ENCODE measurements at places on chromosomes 11 and 22.
A peak's percentile ranks its signal among the peaks of the same experiment; 100 is the strongest.

DNA sequence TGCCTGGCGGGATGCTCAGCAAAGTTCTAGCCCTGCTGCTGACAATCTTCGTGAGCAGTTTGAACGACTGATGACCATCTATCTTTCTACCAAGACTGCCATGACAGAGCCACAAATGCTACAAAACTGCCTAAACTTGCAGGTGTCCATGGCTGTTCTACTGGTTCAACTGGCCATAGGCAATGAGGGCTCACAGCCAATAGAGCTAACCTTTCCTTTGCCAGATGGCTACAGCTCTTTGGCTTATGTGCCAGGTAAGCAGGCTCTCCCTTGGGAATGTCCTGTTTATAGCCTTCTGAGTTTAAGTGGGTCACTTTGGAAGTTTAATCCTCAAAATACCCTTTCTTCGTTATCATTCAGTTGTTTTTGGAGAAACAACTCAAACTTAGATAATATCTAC, 20.1 kb downstream of the UBE4A start:
- DNase-seq: no peak

DNA sequence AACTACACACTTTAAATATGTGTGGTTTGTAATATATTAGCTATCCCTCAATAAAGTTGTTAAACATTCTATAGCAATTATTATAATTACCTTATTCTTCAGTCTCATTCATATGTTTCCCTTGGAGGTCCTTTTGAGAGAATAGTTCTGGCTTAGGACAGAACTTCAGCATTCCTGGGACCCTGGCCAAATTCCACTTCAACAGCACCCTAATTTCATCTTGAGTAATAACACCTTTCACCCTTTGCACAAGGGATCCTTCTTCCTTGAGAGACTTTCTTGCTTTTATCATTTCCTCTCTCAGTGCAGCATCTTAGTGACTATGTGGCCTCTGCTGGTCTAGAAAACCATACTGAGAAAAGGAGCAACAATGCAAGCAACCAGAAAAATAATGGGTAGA, 255.9 kb downstream of the C11orf87 start:
- no peak for DNase-seq

- DNase-seq: no peak
These were observed 9.8 kb downstream of the MCAT start for GRCh38 chr22:43133401-43133800.

DNA sequence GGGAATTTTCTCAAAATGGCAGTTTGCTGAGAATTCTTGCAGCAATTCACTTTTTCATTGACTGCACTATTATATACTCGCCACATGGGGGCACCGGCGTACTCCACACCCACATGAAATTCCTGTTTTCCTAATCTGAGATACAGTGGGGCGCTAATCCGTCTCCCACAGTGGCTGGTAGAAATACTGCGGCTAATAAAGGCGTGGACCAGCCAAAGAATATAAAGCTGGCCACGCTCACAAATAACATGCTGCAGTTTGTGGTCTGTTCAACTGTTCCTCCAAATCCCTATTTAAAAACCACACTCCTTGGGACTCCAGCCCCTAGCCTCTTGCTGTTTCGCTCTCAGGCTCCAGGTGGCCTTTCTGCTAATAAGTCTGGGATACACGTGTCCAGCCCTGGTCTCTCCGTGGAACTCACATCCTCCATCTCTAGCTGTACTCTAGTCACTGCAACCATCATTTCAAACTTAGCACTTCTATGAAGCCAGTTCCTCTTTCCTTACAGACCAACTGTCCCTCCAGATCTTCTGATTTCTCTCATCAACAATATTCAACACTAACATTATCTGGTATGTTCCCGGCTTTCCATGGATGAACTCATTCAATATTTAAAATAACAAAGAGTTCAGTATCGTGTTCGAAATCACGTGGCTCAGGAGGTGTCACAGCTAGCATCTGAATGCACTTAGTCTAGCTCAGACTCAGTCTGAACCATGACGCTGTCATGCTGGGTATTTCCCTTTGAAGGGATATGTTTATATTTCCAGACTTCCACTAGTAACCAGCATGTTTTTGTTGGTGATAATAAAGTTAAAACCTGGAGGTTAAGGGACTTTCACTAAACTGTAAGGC, 22.0 kb downstream of the TBRG1 start:
- DNase-seq: peak; percentile 37

DNA sequence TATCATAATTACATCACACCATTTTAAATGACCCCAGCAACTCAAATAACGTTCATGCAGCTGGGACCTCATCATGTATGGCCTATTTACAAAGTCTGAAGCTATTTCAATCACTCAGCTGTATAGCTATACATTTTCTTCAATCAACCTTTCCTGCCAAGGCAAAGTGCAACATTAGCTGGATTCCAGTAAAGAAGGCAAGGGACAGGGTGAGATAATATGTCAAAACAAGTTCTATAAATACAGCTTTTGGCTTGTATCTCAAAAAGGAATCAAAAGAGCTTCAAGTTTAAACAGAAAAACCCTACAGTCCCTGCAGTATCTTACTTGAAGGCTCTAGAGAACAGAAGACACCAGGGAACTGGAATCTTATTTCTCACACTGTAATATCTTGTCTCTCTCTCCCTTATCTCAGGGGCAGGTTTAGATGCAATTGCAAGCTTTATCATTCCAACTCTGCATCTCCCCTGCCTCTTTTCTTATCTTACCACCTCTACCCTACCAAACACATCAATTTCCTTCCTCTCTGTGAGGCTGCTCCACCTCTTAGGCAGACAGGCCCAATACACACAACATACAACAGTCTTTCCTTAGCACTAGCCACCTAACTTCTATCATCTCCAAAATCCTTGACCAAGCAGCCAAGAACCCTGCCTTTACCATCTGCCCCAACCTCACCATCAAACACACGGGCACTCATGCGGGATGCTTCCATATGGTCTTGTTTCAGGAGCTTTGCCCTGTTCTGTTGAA, 34.5 kb downstream of the CELF1 start:
- DNase-seq: no peak

- no peak for DNase-seq
These were observed 325.4 kb upstream of the CCDC90B start for GRCh38 chr11:83611600-83611999.

DNA sequence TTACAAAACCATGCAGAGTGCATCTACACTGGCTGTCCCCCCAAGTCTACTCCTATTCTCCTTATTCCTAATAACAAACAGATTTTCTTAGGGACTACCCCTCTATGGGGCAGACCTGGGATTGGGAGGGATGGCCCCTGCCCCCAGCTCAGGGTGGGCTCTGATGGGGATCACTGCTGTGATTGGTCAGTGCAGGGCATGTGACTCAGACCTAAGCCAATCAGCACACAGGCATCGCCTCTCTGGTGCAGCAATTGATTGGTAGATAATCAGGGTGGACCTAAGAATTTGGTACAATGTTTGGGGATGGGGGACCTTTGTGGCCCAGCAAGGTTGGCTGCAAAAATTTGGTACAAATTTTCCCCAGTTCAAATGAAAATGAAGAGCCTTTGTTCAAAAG, 57.2 kb upstream of the SHANK2 start:
- no peak for DNase-seq

DNA sequence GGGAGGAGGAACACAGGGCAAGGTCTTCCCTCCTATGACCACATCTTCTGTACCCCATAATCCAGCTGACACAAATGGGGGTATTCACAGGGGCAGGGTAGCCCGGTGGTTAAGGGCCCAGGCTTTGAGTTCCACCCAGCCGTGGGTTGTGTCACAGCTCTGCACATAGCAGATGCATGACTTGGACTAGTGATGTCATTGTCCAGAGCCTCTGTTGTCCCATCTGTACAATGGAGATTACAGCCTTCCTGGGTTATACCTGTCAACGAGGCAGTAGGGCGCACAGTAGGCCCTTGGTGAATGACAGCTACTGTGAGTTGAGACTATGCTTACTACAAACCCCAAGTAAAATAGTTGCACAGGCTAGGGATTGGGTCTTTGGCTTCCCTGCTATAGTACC, 99.3 kb upstream of the CRYBB3 start:
- DNase-seq: no peak

DNA sequence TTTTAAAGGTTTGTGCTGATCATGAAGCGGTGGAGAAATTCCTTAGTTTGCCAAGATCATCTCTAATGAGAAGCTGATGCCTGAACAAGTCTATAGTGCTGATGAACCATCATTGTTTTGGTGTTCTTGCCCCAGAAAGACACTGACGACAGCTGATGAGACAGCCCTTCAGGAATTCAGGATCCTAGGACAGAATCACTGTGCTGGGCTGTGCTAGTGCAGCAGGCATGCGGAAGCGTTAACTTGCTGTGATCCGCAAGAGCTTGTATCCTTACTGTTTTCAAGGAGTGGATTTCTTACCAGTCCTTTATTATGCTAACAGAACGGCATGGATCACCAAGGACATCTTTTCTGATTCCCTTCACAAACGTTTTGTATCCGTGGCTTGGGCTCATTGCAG, 104.1 kb downstream of the TBC1D22A start:
- DNase-seq: no peak

DNA sequence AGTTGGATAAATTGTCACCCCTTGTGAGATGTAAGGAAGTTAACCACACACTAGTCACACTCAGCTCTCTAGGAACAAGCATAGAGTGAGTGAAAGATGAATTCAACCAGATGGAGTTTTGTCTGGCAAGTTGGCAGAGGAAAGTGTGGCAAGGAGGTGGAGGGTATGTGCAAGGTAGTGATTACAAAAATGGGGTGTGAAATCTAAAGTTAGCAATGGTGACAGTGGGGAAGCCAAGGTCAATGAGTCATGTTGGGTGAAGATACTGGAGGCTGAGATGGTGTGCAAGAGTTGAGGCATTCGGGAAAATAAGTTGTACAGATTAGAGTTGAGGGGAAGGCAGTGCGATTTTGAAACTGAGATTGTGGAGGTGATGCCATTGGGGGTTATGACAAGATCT, 33.7 kb downstream of the MRGPRX2 start:
- DNase-seq: no peak

GRCh38 chr22:19497245-19497644, 17.5 kb downstream of the CDC45 start:
- DNase-seq: no peak

DNA sequence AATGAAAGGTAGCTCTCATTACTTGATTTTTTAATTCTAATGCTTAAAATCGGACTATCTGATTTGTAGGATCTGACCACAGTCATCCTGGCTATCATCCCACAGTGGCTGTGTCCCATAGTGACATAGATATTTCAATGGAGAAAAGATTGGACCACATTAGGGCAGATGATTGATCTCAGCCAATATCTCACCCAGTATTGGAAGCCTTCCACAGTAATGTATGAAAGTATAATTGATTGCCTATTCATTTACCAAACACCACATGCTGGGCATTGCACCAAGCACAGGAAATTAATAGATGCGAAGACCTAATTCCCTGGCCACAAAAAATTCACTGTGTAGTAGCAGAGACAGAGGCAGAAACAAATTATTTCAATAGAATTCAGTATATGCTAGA, 37.6 kb downstream of the FZD4 start:
- no peak for DNase-seq

DNA sequence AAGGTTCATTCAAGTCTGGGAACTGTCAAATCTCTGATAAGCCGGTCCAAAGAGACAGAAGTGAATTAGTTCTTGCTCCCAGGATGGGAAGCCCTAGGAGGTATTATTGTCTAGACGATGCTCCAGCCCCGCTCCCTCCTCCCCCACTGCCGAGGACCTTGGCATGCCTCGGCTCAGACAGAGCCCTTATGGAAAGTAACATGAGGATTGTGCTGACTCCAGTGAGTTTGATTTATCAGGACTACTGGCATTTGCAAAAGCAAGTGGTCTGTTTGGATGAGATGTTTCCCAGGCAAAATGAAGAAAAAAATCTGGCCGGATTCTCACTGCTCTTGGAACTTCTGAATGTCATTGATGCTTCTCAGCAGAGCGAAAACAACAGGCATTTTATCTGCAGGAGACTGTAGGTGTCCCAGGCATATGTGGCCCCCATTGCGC, 341.0 kb downstream of the ETS1 start:
- DNase-seq: no peak

GRCh38 chr11:12280838-12281565, 96.4 kb upstream of the PARVA start:
- no peak for DNase-seq

DNA sequence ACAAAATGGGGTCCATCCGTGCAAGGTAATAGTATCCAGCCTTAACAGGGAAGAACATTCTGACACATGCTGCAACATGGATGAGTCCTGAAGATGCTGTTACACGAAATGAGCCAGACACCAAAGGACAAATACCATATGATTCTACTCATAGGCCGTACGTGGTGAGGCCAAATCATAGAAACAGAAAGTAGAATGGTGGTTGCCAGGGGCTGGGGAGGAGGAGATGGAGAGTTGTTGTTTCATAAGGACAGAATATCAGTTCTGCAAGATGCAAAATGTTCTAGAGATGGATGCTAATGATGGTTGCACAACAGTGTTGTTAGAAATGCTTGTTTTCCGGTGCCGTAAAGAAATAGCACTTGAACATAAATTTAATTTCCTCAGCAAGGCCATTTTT, 2.6 kb downstream of the TBX10 start:
- no peak for DNase-seq

GRCh38 chr11:68617925-68618809, 66.2 kb upstream of the GAL start:
- DNase-seq: no peak

DNA sequence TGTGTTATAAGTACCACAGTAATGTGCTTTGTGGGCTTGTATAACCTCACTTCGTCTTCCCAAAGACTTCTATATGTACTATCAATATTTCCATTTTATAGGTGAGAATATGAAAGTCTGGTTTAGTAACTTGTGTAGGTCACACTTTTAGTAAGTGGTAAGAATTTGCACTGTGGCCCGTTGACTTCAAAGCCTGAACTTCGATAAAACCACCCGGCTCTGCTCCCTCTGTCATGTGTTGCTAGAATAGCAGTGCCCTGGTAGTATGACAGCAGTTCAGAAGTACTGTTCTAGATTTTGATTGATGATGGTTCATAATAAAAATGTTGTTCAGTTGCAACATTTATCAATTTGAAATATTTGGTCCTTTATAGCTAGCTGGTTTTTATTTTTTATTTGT, 110.2 kb upstream of the SORL1-AS1 start:
- no peak for DNase-seq

- DNase-seq: no peak
These were observed 14.3 kb downstream of the MYO7A start for GRCh38 chr11:77142091-77142975.

- DNase-seq: no peak
These were observed 73.3 kb upstream of the FAR1 start for GRCh38 chr11:13595166-13595565.

- DNase-seq: no peak
These were observed 333.0 kb downstream of the DDX10 start for GRCh38 chr11:108997826-108998225.

DNA sequence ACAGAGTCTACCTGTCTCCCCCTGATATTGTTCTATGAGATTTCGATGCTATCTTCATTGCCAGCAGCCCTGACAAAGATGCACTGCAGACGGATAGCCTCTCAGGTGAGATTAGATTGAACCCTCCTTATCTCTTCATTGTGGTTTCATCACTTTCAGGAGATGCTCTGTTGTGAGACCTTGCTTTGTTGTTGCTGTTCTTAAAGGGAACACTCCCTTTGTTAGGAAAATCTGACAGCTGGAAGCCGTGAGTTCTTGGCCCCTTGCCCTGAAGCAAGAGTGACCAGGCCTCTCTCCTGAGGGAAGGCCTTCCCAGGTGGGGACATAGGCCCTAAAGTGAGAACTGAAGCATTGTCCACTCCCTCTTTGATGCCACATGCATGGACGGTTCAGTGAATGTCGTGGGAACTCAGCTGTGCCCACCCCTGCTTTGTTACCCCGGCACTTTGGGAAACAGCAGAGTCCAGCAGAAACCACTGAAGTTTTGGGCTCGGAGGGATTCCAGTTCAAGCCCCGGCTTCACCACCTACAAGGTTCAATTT, 976.1 kb downstream of the TBC1D22A start:
- no peak for DNase-seq
